ENCODE measurements at places on chromosomes 2 and 18.
A peak's percentile ranks its signal among the peaks of the same experiment; 100 is the strongest.

DNA sequence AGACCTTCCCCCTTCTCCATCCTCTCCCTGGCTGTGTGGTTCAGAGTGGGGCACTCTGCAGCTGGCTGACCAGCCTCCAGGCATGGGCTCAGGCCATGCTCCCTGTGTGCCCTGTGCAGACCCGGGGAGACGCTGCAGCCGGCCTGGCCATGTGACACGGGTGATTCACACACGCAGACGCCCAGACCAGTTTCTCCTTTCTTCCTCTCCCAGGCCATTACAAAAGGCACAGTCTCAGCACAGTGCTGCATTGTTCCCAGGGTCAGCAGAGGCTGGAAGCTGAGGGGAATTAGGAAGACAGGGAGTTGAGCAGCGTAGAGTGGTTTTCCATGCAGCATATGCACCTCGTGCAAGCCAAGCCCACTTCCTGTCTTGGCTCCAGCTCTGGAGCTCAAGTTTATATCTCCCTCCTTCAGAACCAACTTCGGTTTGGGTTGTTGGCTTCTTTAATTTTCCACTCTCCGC is 288.5 kb downstream of the TNS1 start:
- DNase-seq: no peak

DNA sequence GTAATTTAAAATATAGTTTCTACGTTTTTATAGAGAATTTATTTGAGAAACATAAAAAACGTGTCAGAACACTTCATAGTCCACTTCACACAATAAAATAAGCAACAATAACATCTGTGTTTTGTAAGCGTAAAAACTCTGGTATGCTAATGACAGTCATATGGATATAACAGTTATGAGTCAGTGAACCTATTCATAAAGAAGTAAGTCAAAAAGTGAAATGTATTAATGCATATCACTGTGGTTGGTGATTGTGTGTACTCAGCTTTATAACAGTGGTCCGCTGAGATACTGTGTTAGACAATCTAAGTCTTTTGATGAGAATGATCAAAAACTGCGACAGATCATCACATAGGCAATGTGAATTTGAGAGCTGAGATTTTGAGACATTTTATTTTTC is 153.2 kb downstream of the WDR7 start:
- DNase-seq: no peak

- DNase-seq: no peak
These were observed 107.3 kb downstream of the CPS1 start for GRCh38 chr2:210663631-210664089.

GRCh38 chr2:12773586-12774394 is 57.1 kb downstream of the TRIB2 start:
- DNase-seq: no peak

GRCh38 chr18:36595046-36595817 is 233.6 kb downstream of the TPGS2 start:
- DNase-seq: no peak

DNA sequence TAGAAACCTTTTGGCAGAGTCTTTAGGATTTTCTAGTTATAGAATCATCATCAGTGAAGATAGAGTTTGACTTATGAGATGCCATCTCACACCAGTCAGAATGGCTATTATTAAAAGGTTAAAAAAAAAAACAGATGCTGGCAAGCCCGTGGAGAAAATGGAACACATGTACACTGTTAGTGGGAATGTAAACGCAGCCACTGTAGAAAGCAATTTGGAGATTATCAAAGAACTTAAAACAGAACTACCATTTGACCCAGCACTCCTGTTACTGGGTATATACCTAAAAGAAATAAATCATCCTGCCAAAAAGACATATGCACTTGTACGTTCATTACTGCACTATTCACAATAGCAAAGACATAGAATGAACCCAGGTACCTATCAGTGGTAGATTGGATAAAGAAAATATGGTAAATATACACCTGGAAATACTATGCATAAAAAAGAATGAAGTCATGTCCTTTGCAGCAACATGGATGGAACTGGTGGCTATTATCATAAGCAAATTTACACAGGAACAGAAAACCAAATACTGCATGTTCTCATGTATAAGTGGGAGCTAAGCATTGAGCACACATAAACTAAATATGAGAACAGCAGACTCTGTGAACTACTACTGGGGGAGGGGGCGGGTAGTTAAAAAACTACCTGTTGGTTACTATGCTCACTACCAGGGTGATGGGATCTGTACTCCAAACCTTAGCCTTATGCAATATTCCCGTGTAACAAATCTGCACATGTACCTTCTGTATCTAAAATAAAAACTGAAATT is 279.0 kb downstream of the KIAA1328 start:
- DNase-seq: no peak

DNA sequence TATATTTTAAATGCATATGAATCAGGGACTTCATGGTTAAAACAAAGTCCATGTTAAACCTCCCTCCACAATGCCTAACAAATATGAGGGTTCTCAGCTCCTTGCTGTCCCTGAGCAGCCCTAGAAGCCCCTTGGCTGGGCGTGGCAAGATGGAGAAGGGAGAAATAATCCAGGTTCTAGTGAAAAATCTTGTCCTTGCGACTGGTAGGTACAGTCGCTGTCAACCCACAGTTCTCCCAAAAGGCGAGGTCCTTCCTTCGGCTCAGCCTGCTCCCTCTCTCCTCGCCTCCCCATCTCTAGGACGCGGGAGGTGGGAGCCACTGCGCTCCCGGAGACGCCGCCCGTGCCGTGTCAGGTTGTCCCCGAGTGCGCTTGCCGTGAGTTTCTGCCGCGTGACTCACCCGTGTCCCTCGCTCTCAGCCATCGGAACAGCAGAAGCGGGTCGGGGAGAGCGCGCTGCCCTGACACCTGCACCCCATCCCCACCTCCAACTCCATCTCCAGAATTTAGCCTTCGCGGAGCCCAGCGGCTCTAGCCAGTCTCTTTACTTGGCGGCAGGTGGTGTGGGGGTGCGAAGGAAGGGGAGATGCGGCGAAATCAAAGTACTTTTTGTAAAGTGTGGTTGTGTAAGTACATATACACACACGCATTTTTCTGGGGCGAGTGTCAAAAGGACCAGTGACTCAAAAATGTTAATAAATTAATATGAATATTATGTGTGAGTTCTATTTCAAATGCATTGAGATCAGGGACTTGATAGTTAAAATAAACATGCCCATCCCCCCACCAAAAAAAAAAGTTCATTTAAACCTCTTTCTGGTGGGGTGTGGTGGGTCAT is 65.1 kb upstream of the TMEM17 start:
- no peak for DNase-seq

- DNase-seq: no peak
These were observed 140.7 kb downstream of the ACOXL start for GRCh38 chr2:110873056-110873502.

DNA sequence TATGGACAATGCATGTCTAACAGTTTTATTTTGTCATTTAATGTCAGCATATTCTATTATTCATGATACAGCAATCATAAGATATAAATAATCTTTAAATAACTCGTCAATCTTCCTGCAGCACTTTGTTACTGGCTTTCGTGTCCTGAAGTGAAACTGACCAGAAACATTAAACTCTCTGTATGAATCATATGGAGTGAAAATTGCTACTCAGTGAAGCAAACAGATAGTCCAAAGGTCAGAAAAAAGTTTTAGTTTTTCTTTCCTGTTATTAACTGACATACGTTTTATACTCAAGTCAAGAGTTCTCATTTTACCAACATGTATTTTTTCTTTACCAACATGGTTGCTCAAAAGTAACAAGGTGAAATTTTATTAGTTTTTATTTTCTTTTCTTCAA is 106.8 kb upstream of the GALNT5 start:
- DNase-seq: no peak

GRCh38 chr2:46481198-46482193 is 2.1 kb downstream of the TMEM247 start:
- DNase-seq: no peak

GRCh38 chr18:32595832-32596231 is 125.2 kb upstream of the GAREM1 start:
- DNase-seq: no peak

DNA sequence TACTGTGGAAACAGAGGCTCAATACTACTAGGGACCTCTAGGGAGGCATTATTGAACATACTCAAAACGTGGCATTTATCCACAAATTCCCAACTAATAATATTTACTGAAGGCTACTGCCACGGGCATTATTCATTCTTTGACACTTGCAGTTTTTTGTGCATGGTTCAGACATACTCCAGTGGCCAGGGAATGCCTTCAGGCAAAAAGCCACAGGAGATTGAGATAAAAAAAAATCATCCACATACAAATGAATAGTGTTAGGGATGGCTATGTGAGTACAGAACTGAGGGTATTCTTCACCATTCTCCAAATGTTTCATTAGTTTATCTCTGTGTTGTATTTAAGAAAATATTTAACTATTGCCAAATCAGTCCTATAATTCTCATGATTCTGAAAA is 974.9 kb upstream of the PIK3C3 start:
- no peak for DNase-seq

GRCh38 chr18:63237881-63238692 is 81.5 kb downstream of the BCL2 start:
- DNase-seq: peak; percentile 1

DNA sequence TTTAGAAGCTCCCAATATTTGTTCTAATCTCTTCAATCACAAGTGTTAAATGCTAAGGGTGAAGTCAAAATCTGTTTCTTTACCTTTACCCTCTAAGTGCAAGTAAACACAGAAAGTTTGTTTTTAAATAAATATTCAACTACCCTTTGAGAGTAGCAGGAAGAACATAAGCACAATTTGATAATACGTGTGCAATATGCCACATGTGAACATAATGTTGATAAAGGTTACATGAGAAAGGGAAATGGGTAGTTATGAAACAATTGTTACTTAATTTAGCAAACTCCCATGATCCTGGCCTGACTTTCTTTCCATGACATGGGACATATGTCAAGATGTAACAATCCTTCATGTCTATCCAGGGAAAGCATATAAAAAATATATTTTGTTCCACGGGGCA is 7.1 kb downstream of the SPRED2 start:
- DNase-seq: no peak

DNA sequence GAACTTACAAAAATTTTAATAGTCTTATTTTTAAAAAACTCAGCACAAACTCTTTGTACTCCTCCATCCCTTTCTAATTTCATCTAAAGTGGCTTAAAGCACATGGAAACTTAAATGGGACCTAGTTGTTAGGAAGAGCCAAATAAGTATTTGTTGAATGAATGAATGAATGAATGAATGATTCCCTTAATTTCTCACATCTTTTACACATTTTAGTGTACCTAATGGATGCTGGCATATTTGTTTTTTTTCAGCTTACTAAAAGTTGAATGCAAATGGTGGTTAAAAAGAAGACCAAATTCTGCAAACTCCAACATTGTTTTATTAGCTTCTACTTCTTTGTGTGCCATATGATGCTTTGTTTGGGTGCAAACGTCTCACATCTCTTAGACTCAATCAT is 89.6 kb downstream of the KYNU start:
- DNase-seq: no peak

- DNase-seq: no peak
These were observed 16.1 kb downstream of the PPP3R1 start for GRCh38 chr2:68236103-68236734.

- no peak for DNase-seq
These were observed 14.7 kb upstream of the HOXD1 start for GRCh38 chr2:176173567-176174381.

GRCh38 chr2:37526323-37526722 is 145.1 kb downstream of the CDC42EP3 start:
- no peak for DNase-seq

DNA sequence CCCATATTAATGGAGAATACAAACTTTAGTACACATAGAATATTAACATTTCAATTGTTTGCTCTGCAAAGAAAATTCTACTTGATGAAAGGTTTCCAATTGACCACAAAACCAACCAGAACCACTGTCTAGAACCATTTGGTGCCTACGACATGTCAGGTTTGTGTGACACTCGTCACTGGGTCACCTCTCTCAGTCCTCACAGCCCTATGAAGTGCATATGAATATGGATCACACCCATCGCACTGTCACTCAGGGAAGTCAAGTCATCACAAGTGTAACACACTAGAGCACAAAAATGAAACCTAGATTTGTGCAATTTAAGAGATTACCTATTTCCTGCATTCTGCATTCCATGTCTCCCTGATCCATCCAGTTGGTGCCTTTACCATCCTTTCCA is 43.7 kb downstream of the PTPN2 start:
- DNase-seq: no peak

DNA sequence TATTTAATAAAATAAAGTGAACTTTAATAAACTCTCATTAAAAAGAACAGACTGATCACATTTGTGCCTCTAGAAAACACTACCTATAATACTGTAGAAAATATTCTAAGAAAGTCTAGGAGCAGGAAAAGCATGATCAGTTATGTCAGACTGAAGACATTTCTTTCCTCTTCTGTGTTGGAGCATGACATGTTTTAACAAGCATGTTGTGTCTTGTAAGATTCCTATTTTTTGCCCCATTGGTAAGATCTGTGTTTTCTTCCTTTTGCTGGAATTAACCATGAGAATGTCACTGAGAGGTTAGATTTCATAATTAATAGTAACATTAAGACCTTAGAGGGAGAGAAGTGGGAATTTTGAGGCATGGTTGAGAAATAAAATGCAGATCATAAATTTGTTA is 27.7 kb downstream of the LAMA3 start:
- DNase-seq: peak; percentile 52

GRCh38 chr2:186984481-186984880 is 135.5 kb upstream of the ZSWIM2 start:
- DNase-seq: no peak

GRCh38 chr2:227906991-227907390 is 35.6 kb downstream of the DAW1 start:
- no peak for DNase-seq

DNA sequence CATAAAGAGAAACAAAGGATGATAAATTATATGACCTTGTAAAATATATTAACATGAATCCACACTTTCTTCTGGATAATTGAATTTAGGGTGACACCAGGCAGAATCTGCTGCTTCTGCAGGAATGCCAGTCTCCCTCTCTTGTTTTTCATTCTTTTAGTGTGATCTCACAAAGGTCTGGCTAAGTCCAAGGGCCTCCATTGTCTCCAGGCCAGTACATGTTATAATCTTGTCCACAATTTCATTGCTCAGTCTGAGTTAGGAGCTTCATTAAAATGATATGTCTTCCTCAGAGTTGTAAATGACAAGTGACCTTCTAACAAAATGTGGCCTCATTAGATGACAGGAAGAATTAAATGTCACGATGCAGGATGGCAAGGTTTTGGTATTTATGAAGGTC is 110.2 kb downstream of the APOB start:
- DNase-seq: no peak

GRCh38 chr2:159961037-159961436 is 101.4 kb downstream of the PLA2R1 start:
- DNase-seq: no peak

DNA sequence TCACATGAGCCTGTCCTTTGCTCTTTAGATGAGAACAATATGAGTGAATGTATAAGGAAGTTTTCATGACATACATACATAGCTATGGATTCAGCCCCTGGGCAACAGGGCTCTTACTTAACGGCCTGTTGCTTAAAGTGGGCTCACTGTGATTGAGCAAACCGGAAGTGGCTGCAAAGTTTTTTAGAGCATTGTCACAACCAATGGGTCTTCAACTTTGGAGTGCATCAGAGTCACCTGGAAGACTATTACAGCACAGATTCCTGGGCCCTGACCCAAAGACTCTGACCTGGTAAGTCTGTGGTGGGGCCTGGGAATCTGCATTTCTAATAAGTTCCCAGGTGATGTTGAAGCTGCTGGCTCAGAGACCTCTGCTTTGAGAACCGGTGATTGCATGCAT is 106.3 kb upstream of the SEC11C start:
- no peak for DNase-seq

GRCh38 chr2:179840840-179841239 is 20.6 kb downstream of the ZNF385B start:
- no peak for DNase-seq

- no peak for DNase-seq
These were observed 213.3 kb upstream of the HNRNPA3 start for GRCh38 chr2:176999301-176999700.

Data from keratinocyte (primary cell).